Right renal pelvis (tissue), 4 donors: ENCODE measurements at places on chromosomes 6 and 20. TPM values are rescaled to one million over a fixed set of nuclear protein-coding genes. Genes with fewer than 3 reads are reported as not detected.

- DNase-seq, result no peak
Observed at GRCh38 chr20:17210387-17210786, 16.5 kb upstream of the PCSK2 start.

APMAP gene
- polyA plus RNA-seq, result 113 TPM

- no peak for DNase-seq
Observed at GRCh38 chr20:45987108-45987780, 15.2 kb upstream of the ZNF335 start.

HCRTR2 gene
- 0.47 TPM for polyA plus RNA-seq

CNKSR3 gene
- polyA plus RNA-seq, result 64.0 TPM

DNA sequence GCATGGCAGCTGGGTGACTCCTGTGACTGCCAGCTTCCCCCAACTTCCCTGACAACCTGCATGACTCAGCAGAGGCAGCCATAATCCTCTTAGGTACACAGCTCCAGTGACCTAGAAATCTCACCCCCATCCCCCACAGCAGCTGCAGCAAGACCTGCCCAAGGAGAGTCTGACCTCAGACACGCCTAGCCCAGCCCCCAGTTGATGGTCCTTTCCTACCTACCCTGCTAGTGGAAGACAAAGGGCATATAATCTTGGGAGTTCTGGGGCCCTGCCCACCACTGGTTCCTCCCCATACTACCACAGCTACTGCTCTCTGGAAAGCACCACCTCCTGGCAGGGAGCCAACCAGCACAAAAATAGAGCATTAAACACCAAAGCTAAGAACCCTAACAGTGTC, 90.2 kb downstream of the F13A1 start:
- no peak for DNase-seq

DNA sequence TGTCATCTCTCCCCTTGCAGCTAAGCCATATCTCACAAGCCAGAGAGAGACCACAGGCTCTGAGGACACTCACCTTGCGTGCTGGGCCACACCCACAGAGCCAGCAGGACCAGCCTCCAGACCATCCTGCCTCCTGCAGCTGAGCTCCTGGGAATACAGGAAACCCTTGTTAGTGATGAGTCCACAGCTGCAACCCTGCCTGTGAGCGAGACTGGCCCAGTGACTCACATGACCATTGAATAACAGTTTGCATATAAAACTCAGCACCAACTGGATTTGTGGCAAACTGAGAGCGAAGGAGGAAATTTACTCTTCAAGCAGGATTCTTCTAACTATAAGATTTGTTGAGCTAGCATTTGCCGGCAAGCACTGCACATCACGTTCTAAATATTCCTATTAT, 3.0 kb downstream of the THBS2 start:
- DNase-seq, result no peak

DNA sequence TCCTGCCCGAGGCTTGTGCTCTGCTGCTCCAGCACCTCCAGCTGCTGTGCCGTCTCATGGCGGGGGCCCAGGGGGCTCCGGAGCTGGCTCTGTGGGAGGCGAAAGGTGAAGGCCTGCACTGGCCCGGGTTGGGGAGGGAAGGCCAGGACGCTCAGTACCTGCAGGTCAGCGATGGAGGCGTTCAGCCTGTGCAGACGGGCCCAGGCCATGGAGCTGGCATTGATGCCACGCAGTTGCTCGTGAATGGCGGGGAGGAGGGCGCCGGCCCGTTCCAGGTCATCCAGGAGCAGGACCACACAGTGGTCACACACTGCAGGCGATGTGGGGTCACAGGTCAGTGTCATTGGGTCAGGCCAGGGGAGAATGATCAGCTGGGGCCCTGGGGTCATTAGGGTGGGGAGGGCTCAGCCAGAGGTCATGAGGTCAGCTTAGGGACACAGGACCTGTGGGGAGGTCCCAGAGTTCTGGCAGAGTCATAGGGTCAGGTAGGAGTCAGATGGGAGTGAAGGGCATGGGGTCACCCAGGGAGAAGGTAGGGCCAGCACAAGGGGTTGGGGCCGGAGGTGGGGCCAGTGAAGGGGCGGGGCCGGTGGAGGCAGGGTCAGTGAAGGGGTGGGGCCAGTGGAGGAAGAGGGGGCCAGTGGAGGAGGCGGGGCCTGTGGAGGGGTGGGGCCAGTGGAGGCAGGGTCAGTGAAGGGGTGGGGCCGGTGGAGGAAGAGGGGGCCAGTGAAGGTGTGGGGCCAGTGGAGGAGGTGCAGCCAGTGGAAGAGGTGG, 18.0 kb downstream of the ADRM1 start:
- no peak for DNase-seq

GRCh38 chr6:43054206-43054943, 724 bp upstream of the CUL7 start:
- DNase-seq, result no peak

GRCh38 chr20:38649275-38649891, 47.8 kb downstream of the ARHGAP40 start:
- no peak for DNase-seq

GRCh38 chr20:49633643-49634042, 65.7 kb upstream of the PTGIS start:
- DNase-seq, result no peak

- no peak for DNase-seq
Observed at GRCh38 chr20:62449951-62450691, 22.8 kb upstream of the RBBP8NL start.

DNA sequence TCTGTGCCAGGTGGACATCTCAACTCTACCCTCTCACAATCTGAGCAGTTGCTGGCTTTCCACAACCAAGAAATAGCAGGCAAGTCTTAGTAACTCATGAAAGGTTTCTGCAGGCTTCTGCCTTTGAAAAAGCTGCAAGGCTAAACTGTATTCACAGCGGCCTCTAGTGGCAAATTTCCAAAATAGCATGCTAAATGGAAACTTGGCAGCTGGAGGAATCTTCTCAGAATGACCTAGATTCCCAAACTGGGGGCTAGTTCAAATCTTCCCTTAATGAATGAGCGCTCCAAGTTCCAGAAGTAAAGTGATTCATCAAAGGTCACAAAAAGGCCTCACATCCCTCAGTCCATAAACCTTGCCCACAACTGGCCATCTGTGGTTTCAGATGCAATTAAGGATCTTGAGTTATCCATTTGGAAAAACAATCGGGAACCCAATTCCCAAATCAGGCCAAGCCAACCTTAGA, 11.9 kb upstream of the CPNE5 start:
- DNase-seq, result no peak

DNA sequence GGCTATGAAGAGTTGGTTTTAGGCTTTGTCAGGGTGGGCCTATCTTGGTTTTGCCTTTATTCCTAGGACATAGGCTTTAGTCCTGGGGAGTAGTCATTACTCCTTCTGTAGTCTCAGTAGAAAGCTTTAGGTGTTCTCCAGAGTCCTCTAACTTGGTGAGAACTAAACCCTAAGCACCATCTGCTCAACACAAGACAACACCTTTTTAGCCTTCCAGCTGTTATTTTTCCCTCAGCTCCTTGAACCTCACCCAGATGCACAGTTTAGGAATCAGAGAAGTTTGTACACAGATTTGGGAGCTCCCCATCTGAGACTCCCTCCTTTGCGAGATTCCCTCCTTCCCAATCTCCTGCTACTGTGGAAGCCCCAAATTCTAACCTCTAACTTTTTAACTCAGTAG, 141.3 kb downstream of the QRSL1 start:
- DNase-seq, result no peak

GRCh38 chr6:122285292-122285913, 114.0 kb upstream of the HSF2 start:
- DNase-seq, result no peak

GRCh38 chr6:117389227-117390057, 36.3 kb downstream of the ROS1 start:
- DNase-seq, result no peak

OLIG3 gene
- polyA plus RNA-seq, result not detected

GRCh38 chr6:122035173-122035572, 364.3 kb upstream of the HSF2 start:
- DNase-seq, result no peak

DNA sequence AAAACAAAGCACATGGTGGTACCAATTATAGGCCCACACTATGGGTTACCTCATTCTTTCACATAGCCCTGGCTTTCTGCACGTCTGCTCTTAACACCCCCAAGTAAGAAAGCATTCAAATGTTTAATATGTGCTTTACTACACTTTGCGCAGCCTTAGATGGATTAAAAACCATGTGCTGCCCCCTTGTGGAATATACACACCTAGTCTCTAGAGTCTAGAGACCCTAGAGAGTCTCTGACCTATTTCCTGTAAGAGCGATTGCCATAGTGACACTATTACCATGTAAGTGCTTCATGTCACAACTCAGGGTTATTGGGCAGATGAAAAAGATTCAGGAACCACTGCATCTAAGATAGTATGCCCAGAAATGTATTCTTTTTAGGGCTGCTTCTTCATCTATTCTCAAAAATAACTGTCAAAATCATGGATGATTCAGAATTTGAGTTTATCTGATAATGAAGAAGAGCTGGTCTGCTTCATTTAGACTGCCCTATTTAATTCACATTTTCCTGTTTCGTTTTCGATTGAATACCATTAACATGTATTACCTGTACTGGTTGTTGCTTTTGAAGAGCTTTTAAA, 186.3 kb downstream of the ADGB start:
- DNase-seq, result no peak

IPCEF1 gene
- polyA plus RNA-seq, result 6.9 TPM

DNA sequence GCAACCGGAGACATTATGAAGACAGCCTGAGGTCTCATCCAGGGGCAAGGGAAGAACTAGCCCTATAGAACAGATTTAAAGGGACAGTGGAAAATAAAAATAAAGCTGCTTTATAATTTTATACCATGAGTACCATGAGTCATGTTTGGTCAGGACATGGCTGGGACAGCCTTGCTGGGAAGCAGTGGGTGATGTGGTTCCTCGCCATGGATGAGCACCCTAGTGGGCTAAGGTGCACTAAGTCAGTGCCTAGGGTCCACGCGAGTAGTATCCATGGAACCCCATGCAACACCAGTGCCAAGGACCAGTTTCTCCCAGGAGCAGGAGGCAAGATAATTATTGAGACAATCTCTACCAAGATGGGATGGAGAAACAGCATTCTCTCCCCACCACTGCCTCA, 33.4 kb upstream of the ELMO2 start:
- no peak for DNase-seq
